ENCODE measurements at places on chromosomes 12 and 14.

- DNase-seq: no peak
These were observed 55.9 kb downstream of the C14orf132 start for GRCh38 chr14:96095058-96095457.

GRCh38 chr12:103803847-103804246 lies 37.2 kb downstream of the NT5DC3 start:
- DNase-seq: no peak

DNA sequence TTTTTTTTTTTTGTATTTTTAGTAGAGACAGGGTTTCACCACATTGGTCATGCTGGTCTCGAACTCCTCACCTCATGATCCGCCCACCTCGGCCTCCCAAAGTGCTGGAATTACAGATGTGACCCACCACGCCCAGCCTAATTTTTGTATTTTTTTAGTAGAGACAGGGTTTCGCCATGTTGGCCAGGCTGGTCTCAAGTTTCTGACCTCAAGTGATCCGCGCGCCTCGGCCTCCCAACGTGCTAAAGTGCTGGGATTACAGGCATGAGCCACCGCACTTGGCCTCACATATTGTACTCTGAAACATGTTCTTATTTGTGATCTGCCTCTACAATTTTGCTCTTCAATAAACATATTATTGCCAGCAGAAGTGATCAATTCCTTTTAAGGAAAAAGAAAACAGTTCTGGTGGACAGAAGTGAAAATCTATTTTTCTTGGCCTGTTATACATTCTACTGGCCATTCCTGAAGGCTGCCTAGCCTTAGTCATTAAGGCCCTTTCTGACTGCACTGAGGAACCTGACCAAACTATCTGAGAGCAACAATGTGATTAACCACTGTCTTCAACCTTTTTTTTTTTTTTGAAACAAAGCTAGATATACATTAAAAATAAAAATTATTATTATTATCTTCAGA lies 36.1 kb downstream of the SNX6 start:
- DNase-seq: no peak

- peak; percentile 93 for DNase-seq
These were observed 58.3 kb downstream of the CCNK start for GRCh38 chr14:99539491-99539890.

DNA sequence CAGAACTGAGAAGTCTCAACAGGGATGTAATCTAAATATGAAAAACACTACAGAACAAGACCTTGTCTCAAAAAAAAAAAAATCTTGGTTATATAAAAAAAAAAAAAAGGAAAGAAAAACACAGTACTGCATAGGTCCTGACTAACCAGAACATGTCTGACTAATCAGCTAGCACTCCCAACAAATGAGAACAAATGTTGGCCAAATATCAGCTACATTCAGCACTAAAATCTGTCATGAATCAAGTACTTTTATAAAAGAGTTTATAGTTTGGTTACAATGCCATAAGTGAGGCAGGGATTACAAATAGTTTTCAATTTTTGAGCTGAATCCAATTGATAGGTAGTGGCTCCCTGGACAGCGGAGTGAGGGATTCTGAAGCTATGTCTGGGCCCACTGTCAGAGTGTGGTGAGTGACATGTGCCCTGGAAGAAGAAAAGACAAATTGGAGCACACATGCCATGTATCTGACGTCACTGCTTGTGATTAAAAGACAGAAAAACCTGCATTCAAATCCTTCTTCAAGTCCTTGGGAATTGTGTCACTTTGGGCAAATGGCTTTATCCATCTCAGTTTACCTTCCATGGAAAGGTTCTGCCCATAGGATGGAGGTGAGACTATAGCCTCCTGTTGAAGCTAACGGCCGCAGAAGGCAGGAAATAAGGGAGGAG lies 5.6 kb upstream of the FAM234B start:
- DNase-seq: no peak

GRCh38 chr12:92459850-92460249 lies 242.9 kb upstream of the PLEKHG7 start:
- DNase-seq: no peak

DNA sequence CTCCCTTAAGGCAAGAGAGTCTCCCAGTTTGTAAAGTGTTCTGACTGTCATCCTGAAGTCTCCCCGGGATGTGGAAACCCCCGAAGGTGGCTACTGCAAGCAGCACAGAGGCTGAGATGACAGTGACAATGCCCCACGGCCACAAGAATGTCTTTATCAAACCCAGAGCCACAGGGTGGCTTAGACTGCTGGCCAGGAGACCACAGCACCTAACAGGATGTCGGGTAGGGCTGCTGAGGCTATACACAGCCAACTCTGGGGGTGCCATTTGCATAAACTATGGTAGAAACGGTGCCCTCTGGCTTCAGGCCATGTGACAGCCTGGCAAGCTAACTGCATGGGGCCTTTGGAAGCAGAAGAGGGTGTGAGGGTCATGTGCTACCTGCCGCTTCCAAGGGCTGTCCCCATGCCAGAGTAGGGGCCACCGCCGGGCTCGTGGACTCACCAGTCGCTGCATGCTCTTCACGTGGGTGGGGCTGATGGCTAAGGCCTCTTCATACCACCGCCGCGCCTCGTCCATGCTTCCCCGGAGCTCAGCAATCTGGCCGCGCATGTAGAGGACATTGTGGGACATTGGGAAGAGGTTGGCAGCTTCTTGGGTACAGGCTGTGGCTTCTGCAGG lies 180.9 kb downstream of the CALM1 start:
- DNase-seq: no peak

- DNase-seq: peak; percentile 57
These were observed 34.3 kb upstream of the GAS2L3 start for GRCh38 chr12:100539202-100539601.

GRCh38 chr12:95790033-95790916 lies at the start of gene NTN4:
TSS of gene NTN4 (minus strand) at chr12:95790764. CDS start at chr12:95790309, 455 bp downstream.
- DNase-seq: peak; percentile 65

DNA sequence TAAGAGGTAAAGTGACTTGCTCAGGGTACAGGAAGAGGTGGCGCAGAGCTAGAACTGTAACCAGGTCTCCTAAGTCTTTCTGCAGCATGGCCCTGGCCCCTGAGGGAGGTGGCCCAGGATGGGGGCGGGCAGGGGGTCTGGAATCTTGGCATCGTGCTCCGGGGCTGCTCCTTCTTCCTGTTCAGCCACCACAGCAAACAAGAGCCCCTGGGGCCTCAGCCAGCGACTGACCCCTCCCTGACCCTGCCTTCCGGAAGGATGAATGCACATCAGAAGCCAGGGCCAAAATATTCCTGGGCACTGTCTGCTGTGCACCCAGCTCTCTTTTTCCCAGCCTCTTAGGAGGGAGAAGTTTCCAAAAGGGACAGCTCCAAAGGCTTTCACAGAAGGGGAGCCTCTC lies 242.8 kb downstream of the DPF3 start:
- peak; percentile 60 for DNase-seq
